ENCODE measurements at places on chromosomes 3 and 15.
A peak's percentile ranks its signal among the peaks of the same experiment; 100 is the strongest.

GRCh38 chr3:98564282-98565005 lies 29.0 kb downstream of the CPOX start:
- DNase-seq = no peak

DNA sequence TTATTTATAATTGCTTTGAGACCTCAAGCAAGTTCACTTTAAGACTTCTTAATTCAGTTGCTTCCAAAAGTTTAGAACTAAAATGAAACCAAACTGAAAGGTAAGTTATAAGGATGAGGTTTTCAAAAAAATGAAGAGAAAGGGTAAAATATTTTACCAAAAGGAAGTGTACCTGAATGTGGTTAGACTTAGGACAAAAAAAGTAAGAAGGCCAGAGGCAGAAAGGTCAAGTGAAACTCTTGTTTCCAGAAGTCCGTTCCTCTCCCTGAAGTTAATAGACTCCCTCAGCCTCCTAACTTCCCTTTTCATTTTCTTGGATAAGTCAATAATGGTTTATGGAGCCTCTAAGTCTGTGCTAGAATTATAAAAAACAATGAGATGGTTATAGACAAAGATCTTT lies 16.6 kb downstream of the BTLA start:
- no peak for DNase-seq

DNA sequence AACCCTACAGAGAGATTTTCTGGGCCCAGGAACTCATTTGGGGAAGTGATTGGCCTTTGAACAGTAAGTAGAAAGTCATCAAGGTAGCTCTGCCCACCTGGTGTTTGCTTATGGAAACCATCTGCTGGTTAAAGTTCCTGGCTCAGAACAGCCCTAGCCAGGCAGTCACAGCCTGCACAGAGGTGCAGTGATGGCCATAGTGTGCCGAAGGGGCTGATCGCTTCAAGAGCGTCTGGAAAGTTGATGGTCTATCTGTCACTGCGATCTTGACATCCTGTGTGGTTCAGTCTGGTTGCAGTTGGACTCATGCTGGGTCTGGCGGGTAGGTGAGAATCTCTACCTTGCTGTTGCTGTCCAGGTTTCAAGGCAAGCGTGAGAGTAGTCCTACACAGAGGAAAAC lies 151.6 kb downstream of the SLCO3A1 start:
- DNase-seq = no peak

DNA sequence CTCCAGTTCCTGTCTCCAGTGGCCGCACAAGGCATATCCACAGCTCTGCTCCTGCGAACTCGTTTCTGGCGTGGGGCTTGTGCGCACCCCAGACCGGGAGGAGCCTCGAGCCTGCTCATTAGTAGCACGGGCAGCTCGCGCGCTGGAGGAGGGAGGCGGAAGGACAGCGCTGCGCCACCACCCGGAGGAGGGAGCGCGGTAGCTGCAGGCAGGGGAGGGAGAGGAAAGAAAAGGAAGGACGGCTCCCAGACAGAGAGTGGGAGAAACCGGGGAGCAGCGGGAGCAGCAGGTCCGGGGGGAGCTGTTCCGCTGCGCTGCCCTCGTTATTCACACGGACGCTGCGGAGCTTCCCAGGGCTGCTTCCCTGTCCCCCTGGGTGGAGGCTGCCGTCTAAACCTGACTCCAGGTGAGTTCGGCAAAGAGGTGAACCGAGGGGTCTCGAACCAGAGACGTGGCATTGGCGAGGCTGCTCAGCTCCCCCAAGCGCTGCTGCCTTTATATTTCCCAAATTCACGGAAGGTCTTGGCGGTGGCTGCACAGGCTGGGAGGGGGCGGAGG lies 121.3 kb upstream of the ZNF717 start:
- DNase-seq = peak; percentile 88

DNA sequence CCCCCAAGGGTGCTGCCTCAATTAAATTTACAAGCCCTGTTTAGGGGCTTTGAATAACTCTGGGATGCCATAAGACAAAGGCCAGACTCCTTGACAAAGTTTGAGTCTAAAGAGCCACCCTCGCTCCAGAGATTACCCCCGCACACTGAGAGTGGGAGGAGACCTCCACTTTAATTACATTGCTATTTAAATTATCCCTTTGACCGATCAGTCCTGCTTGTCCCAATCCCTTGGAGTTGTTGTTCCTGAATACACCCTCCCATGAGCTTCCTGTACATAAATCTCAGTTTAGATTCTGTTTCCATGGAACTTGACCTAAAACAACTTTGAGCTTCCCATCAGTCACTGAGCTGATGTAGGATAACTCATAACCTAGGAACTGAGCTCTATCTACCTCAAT lies 596.3 kb downstream of the PYDC2 start:
- DNase-seq = peak; percentile 22

DNA sequence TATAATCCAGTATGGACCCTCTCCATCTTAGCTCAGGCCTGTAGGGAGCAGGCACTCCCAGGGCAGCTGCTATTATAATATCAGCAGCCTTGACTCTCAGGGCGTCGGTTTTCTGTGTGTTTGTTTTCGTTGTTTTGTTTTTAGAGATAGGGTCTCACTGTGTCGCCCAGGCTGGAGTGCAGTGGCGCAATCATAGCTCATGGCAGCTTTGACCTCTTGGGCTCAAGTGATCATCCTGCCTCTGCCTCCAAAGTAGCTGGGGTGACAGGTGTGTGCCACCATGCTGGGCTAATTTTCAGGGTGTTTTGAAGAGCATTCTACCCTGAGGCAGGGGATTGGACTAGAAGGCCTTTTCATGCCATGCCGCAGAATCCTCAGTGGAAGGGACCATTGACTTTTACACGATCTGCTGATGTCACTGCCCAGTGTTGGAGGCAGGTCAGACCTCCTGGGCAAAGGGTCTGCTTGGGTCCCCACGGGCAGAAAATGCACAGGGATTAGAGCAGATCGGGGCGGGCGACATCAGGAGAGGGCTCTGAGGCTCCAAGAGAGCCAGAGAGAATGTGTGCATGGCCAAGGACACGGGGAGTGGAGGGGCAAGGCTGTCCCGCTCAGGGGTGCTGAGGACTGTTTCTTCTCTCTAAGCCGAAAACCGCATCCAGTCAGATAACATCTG lies 7.8 kb downstream of the MELTF start:
- DNase-seq = no peak

DNA sequence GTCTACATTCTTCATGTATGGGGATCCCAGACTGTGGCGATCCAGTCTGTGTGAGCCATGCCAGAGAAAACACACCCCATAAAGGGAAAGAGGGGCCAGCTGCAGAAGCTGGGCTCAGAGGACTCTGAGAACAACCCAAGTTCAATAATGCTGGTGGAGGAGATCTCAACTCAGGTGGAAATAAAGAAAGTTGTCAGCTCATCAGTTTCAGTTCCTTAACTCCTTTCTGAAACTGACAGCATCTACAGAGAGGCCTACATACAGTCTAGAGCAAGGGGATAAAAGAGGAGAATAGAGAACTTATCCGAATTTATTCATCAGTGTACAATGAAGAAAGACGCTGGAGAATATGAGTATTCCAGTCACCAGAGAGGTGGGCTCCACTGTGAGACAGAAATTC lies 77.0 kb downstream of the NTRK3 start:
- no peak for DNase-seq

- no peak for DNase-seq
Measured at GRCh38 chr3:145124900-145125678, 1035.9 kb downstream of the PLOD2 start.

- no peak for DNase-seq
Measured at GRCh38 chr3:20022954-20023622, 11.0 kb upstream of the PP2D1 start.

DNA sequence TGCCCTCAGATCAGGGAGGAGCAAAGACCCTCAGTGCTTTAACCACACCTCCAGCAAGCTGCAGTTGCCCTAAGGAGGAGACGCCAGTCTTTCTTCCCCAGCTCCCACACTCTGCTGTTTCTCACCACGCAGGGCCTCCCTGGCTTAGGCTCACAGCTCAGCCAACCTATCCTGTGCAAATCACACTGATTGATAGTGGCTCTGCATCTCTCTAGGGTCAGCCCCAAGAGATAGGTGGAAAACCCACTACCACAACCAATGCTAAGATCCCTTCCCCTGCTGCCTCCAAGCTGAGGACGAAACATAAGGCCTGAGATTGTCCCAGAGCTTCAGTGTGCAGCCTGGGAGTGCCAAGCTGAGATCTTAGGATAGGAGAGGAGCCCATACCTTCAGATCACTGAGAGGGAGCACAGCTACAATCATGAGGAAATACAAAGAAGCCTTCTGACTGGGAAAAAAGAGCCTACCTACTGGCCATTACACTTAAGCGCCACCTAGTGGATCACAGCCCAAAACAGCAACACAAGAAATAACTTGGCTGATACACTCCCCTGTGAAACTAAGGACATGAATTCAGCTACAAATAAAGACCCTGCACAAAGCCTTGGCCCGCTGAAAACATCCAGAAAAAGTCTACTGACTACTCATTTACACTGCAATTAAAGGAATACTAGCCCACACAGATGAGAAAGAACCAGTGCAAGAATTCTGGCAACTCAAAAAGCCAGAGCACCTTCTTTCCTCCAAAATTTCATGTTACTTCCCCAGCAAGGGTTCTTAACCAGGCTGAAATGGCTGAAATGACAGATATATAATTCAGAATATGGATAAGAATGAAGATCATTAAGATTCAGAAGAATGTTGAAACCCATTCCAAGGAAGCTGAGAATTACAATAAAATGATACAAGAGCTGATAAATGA lies 271.5 kb upstream of the DCBLD2 start:
- peak; percentile 81 for DNase-seq

DNA sequence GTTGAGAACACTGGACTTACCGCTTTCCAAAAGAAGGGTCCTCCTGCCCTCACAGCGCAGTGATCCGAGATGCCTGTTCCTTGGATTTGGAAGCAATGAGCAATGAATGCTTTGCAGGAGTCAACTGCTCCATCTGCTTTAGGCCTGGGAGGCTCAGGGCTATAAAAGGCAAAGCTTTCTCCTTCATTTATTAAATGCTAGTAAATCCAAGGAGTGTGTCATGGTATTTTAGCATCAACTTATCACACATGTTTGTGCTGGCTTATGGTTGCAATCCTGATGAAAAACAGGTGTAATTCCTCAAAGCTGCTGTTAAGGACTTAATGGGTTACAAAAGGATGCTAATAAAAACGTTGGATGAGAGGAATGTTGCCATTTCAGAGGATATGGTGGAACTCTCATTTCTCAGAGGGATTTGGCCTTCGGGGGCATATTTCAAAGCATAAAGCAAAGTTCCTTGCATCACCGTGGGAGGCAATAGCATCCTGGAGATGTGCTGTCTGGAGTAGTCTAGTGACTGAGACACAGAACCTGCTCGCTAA lies 158.5 kb upstream of the TPM1 start:
- DNase-seq = no peak

GRCh38 chr3:138945709-138946662 lies 951 bp downstream of the FOXL2 start:
- peak; percentile 66 for DNase-seq

DNA sequence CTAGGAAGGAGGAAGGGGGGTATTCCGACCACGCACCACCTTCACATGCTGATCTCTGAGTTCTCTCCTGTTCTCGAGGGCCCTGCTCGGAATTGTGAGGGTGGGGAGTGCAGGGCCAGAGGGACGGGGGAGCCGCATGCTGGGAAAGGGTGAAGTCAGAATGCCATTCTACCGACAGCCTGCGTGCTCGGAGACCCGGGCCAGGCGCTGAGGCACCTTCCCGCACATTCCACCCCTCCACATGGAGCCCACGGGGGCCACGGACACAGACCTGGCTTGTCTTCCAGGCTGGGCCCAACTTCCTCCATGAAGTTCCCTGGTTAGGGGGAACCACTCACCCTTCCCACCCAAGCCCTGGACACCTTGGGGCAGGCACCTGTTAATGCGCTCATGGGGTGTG lies 28.7 kb upstream of the PIGZ start:
- DNase-seq = no peak

DNA sequence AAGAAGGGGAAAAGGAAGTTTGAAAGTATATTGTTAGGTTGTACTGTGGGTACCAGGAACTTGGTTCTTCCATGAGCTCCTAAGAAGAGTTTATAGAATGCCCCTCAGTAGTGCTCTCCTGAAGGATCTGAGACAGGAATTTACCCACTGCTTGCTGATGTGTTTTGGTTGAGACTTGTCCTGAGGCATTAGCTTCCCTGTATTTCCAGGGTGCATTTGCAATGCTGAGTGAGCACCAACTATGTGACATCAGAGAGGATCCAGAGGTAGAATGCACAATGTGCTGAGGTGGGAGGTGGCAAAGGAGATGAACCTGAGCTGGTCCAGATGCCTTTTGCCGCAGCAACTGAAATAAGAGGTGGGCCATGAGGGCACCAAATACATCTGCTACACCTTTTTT lies 64.3 kb upstream of the LRRC3B start:
- no peak for DNase-seq

GRCh38 chr3:128825117-128825725 lies 54.2 kb upstream of the ACAD9 start:
- no peak for DNase-seq

DNA sequence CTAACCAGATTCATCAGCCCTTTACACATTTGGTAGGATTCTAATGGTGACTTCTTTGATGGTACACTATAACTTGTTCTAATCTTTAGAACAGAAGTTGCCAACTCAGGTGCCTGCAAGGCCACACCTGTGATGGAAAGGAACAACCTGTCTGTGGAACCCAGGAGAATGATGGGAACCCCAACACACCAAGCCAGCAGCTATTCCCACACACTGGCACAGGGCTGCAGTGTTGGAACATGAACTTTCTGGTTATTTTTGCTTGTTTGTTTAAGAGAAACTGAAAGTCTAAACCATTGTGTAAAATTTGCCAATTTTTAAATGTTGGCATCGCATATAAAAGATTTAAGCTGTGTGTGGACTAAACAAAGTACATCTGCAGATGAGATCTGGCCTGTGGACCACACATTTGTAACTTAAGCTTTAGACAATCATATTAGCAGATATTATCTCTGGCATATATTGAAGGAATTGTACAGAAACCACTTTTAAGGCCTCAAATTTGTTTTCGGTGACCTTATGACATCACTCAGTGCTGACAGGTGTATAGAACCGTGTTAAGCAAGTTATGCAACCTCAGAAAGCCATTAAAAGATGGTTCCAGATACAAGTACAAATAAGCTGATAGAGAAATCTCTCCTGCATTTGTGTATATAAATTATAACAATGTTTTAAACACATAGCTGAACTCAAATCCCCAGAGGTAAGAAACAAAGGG lies 242.9 kb downstream of the SLC9A9 start:
- DNase-seq = no peak

GRCh38 chr15:76338486-76339304 lies 2.1 kb downstream of the ISL2 start:
- peak; percentile 23 for DNase-seq

GRCh38 chr3:24017305-24017704 lies 72.2 kb downstream of the NR1D2 start:
- DNase-seq = no peak

GRCh38 chr3:58874248-58874741 lies 175.5 kb downstream of the CFAP20DC start:
- no peak for DNase-seq
